ENCODE measurements at places on chromosomes 11 and 22.

DNA sequence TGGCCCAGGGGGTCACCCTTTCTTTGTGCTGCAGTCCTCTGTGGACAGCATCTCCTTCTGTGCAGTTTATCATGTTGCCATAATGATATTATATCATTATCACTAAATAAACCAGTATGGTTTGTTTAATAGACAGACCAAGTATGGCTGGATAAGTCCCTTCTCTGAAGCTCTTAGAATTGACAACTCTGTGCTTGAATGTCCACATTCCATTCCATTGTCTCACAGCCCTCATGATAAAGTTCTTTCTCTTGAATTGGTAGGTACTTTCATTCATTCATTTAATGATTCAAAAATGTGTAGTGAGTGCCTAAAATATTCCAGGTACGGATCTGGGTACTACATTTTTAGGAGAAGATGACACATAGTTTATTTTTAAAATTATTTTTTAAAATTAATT lies 7.8 kb downstream of the RPS6KA4 start:
- no peak for DNase-seq

- DNase-seq = no peak
Measured at GRCh38 chr11:12472401-12473005, 95.1 kb downstream of the PARVA start.

DNA sequence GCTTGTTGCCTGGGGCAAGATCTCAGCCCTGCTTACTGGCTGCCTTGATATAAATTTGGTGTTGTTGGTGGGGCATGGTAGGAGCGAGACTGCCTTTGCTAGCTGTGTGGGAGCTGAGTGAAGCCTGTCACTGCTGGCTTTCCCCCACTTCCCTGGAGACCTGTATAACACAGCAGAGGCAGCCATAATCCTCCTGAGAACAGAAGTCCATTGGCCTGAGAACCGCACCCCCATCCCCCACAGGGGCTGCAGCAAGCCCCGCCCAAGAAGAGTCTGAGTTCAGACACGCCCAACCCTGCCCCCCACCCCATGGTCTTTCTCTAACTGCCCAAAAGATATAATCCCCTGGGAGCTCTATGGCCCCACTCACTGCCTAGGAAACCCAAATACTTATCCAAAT lies 39.2 kb upstream of the ARHGAP42 start:
- DNase-seq = no peak

GRCh38 chr11:19642185-19643158 lies 70.2 kb upstream of the NAV2 start:
- no peak for DNase-seq

GRCh38 chr11:115736146-115736545 lies 231.9 kb upstream of the CADM1 start:
- no peak for DNase-seq

GRCh38 chr11:77409046-77409445 lies 64.8 kb downstream of the PAK1 start:
- DNase-seq = no peak

DNA sequence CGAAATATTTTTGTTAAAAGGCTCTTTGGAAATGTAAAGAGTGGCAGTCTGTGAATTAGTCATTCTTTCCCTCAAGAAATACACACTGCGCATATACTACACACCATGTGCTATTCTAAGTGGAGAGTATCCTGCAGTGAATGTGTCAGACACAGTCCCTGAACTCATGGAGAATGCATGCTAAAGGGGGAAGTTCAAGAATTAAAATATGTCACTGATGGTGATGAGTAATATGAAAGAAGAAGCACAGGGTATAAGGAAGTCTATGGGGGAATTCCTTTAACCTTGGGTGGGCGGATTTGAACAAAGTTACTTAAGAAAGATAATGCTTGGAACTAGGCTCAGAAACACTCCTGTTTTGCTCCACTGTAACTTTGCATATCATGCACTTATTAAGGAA lies 153.0 kb downstream of the LRRC4C start:
- no peak for DNase-seq

DNA sequence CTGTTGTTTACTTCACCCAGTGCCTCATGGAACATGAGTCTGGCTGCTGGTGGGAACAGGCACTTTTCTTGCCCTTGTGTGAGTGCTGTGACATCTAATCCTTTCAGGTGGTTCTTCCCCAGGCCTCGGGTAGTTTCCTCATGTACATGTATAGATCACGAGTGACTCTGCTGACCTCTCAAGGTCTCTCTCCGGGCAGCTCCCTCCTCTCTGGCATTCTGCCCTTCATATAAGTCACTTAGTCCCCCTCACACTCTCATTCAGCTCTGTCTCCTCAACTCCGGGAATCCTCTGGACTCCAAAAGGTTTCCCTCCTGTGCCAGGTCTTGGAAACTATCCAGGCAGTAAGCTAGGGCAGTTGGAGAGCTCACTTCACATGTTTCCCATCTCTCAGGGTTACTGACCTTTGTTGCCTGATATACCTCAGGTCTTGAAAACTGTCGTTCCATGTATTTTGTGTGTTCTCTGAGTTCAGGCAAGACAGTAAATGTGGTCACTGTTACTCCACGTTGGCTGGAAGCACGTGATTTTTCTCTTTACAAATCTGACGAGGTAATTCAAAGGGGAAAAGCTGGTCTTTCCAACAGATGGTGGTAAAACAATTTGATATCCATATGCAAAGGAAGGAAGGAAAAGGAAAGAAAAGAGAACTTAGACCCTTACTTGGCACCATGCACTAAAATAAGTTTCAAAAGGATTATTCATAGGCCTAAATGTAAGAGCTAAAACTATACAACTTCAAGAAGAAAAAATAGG lies 40.5 kb upstream of the PITPNB start:
- DNase-seq = no peak

DNA sequence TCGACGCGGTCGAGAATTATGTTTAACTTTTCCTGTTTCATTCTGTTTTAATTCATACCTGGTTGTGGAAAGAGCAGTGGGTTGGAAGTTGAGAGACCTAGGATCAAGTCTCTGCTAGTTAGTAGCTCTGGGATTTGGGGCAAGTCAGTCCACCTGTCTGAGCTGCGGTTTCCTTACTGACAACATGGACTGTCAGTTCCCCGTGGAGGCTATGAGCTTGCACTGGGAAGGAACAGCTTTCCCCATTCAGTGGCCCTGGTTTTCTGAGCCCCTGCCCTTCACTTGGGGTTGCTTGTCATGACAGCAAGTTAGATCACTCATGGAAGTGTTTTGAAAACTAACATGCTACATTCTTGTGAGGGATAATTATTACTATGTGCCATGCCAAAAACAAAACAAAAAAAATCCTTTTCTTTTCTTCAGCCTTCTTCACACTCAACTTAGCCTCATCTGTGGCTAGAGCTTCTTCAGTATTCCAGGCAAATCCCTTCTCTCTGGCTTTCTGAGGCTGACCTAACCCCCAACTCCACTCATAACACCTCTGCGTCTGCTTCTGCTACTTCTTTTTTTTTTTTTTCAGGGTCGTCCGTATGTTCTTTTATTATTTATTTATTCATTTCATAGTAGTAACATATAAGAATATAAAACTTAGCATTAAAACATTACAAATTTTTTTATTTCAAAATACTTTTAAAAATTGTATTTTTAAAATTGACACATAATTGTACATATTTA lies 43.0 kb upstream of the ZBED5 start:
- DNase-seq = no peak

DNA sequence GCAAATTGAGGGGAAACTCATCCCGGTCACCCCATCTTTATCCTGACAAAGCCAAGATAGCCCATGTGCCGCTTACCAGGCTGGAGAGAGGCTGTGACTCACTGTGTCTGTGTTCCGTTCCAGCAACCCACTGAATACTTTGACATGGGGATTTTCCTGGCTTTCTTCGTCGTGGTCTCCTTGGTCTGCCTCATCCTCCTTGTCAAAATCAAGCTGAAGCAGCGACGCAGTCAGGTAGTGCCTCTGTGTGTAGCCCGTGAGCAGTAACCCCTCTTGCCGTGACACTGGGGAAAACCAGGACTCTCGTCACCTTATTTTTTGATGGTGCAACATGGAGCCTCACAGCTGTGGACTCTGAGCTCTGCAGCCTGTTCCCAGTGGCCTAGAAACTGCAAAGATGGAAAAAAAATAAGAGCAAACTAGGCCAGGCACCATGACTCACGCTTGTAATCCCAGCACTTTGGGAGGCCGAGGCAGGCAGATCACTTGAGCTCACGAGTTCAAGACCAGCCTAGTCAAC lies 16.9 kb downstream of the C22orf31 start:
- DNase-seq = no peak

DNA sequence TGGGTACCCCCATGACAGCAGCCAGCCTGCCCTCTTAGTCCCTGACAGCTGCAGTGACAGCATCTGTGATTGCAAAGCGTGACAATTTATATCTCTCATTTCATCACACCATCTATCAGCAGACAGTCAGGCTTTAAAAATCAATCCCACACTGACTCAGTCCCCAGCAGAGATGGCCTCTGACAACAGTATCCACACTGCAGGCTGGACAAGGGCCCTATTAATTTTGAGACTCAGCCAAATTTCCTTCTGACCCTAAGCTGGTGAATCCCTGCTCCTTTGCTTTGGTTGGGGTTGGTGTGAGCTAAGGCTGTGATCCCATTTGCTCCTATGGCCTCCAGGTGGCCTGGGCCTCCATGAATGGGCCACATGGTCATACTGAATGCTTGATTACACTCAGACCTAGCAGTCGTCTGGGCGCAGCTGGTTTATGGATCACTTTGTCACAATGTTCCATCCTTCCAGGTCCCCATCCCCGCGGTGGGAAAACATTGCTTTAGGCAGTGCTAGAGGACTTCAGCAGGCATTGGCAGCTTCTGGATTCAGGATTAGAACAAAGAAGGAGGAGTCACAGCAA lies 68.2 kb upstream of the B3GAT1 start:
- no peak for DNase-seq

GRCh38 chr11:78476066-78476465 lies 58.4 kb upstream of the GAB2 start:
- no peak for DNase-seq

DNA sequence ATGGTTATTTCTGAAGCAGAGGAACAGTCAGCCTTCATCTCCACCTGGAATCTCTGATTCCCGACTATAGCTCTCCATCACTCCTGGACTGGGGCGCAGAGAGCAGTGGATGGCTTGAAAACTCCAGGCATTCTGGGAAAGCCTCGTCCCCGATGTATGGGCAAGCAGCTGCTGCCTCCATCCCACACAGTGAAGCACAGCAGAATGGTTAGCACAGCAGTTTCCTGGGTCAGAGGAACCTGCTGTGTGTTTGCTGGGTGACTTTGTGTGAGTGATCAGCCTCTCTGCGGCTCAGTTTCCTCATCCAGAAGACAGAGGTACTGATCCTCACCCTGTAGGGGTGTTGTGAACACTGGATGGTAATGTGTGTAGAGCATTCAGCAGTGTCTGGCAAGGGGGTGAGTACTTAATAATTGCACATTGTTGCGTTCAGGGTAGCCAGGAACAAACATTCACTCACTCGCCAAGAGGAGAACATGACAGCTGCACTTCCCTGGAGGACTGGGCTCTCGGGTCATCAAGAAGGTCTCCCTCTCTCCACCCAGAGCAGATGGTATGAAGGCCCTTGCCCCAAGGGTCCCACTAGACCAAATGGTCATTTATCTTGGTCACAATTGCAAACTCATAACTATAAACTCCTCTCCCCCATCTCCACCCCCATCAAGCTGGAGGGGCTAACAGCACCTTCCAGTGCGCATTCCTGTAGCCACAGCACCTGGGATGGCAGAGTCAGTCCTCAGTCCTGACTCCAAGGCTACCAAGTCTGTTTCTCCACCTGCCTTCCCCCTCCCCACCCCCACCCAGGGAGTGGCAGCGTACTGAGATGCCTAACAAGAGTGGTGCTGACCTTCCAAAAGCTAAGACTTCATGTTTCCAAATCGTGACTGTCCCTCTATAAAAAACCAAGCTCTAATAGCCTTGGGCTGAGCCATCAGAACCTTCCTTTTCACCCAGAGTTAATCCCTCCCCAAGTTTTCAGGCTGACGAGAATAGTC lies 1.5 kb upstream of the CHST1 start:
- no peak for DNase-seq

DNA sequence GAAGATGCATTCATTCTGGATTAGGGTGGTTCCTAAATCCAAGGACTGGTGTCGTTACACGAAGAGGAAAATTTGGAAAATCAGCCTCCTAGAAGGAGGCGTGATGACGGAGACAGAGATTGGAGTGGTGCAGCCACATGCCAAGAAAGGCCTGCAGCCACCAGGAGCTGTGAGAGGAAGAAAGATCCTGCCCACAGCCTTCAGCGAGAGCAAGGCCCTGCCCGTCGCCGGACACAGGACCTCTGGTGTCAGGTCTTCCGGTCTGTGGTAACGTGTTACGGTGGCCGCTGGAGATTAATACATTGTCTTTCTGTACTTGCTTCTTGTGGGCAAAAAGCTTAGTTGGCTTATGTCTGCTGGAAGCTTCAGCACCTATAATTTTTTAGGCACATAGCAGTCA lies 1045.8 kb downstream of the BRD1 start:
- DNase-seq = no peak

GRCh38 chr11:120151536-120151935 lies 13.6 kb upstream of the TRIM29 start:
- DNase-seq = no peak

DNA sequence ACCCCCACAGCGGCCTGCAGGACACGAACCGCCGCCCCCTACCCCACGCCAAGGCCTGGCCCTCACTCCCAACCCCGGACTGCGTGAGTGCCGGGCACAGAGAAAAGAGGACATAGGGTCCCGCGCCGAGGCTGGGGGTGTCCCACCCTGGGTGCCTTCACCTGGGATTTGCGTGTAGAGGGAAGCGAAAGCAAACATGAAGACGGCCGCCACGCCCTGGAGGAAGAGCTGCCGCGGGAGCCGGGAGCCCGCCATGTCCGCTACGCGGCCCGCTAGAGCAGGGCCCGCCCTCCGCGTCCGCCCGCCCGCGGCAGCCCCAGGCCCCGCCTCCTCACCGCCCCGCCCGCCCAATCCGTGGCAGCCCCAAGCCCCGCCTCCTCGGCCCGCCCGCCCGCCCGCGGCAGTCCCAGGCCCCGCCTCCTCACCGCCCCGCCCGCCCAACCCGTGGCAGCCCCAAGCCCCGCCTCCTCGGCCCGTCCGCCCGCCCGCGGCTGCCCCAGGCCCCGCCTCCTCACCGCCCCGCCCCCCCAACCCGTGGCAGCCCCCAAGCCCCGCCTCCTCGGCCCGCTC lies at the start of gene LMF2:
LMF2 (minus strand) TSS at position 282 of the 570 bp plus-strand sequence; CDS start at position 255, 27 bp downstream.
- no peak for DNase-seq

DNA sequence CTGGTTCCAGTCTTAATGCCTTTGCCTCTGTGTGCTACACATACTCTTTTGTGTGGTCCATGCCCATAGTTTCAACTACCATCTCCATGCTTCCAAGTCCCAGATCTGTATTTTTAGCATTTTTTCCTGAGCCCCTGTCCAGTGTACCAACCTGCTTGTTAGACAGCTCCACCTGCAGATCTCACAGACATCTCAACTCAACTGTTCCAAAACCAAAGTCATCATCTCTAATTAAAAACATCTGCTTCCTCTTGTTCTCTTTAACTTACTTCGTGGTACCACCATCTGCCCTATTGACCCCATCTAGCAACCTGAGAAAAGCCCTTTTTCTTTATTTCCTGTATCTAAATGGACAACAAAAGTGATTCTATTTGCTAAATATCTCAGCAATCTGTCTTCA lies 8.6 kb upstream of the KMT2A start:
- DNase-seq = no peak

- no peak for DNase-seq
Measured at GRCh38 chr11:34724973-34725372, 104.1 kb downstream of the EHF start.
